Neuronal stem cell (in vitro differentiated cells): ENCODE measurements at places on chromosomes 13 and 19.

DNA sequence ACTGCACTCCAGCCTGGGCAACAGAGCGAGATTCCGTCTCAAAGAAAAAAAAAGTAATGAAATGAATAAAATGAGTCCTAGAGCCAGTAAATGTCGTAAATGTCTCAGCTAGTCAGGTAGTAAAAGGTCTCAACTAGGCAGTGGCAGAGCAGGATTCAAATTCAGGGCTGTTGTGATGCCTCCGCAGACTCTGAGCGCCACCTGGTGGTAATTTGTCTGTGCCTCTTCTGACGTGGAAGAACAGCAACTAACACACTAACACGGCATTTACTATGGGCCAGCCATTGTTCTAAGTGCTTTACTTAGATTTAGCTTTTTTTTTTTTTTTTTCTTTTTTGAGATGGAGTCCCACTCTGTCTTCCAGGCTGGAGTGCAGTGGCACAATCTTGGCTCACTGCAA lies 30.2 kb downstream of the CYP2F1 start:
- DNase-seq = peak; percentile 54

- DNase-seq = no peak
These were observed 46.5 kb downstream of the UTP14C start for GRCh38 chr13:52070929-52071523.

DNA sequence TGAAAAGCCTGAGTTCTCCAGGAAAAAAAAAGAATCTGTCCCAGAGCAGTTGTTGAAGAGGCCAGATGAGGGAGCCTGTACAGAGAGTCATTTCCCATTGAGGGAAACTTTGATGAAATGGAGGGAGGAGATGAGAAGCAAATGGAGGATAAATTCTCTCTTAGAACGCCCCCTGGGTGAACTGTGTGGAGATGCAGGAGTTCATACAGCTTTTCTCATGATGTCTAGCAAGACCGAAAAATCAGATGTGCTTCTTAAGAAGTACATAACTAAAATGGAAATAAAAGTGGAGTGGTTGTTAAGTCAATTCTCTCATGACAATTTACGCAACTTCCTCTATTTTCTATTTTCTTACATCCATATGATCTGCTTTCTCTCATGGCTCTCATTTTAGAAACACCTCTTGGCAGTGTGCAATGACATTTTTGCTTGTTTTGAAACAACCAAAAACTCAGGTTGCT lies 1263.1 kb downstream of the PCDH9 start:
- DNase-seq = no peak

- no peak for DNase-seq
These were observed 429.2 kb upstream of the DACH1 start for GRCh38 chr13:72296246-72296645.

GRCh38 chr19:40689339-40690049 lies 957 bp downstream of the NUMBL start:
- no peak for DNase-seq

DNA sequence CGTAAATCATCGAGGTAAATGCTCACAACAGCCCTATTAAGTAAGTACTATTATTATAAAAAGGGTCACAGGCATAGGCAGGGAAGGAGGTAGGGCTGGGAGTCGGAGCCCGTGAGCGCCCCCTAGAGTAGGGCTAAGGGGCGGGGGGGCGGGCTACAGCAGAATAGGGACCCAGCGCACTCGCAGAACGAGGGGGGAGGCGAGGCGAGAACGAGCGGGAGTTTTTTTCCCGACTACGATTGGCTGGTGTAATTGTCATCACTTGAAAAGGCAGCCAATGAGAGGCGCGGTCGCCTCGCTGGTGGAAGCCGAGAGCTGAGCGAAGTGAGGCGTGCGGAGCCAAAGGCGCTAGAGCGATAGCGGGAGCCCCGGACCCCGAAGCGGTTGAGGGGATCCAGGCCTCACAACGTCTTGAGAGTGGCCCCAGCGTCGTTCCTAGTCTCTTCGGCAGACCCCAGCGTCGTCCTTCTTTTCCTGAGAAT lies 24.2 kb downstream of the KEAP1 start:
- DNase-seq = peak; percentile 68

GRCh38 chr13:45817833-45818232 lies 33.7 kb downstream of the SIAH3 start:
- no peak for DNase-seq

- no peak for DNase-seq
These were observed 158.8 kb downstream of the KDM4B start for GRCh38 chr19:5127717-5128116.

GRCh38 chr13:81021284-81021840 lies 680.4 kb upstream of the SPRY2 start:
- DNase-seq = no peak

GRCh38 chr13:44389060-44389666 lies 15.5 kb downstream of the SERP2 start:
- no peak for DNase-seq

DNA sequence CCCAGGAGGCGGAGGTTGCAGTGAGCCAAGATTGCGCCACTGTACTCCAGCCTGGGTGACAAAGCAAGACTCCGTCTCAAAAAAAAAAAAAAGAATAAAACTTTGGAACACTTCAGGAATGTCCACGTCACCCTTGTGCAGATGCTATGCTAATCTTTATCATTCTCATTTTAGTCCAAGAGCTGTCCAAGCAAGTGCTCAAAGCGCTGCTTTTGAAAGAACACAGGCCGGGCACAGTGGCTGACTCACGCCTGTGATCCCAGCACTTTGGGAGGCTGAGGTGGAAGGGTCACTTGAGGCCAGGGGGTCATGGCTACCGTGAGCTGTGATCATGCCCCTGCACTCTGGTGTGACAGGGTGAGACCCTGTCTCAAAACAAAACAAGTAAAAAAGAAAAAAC lies 11.1 kb upstream of the UQCR11 start:
- no peak for DNase-seq

DNA sequence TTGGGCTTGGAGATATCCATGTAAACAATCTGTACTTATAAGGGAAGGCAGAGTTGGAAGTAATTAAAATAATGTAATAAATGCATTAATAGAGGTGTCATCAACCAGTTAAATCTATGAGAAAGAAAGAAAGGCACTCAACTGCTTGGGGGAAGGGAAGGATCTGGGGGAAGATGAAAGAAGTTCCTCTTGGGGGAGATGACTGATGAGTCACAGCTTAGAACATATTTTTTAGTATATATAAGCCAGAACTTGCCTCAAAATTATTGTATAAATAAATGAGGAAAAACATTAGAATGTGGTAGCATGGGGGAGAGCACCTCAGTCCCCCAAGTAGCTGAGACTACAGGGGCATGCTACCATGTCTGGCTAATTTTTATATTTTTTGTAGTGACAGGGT lies 205.8 kb downstream of the GGACT start:
- DNase-seq = no peak

- no peak for DNase-seq
These were observed 32.2 kb downstream of the ZNF557 start for GRCh38 chr19:7101498-7102253.

DNA sequence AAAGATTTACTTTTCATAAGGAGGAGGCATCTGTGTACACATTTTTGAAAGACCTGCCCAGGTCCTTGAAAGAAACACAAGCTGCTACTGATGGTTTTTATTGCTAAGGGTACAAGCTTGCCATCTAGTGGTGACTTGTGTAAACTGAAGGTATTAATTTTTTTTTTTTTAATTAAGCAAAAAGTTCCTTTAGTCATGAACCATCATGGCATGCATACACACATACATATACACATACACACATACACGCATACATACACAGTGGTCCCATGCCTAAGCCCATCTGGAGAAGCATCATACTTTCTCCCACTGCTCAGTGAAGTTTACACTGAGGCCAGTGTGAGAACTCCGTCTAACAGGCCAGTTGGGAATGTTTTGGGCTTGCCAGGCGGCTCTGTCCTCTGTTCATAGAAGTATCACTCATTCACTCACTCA lies 312.5 kb downstream of the DCLK1 start:
- DNase-seq = peak; percentile 20

DNA sequence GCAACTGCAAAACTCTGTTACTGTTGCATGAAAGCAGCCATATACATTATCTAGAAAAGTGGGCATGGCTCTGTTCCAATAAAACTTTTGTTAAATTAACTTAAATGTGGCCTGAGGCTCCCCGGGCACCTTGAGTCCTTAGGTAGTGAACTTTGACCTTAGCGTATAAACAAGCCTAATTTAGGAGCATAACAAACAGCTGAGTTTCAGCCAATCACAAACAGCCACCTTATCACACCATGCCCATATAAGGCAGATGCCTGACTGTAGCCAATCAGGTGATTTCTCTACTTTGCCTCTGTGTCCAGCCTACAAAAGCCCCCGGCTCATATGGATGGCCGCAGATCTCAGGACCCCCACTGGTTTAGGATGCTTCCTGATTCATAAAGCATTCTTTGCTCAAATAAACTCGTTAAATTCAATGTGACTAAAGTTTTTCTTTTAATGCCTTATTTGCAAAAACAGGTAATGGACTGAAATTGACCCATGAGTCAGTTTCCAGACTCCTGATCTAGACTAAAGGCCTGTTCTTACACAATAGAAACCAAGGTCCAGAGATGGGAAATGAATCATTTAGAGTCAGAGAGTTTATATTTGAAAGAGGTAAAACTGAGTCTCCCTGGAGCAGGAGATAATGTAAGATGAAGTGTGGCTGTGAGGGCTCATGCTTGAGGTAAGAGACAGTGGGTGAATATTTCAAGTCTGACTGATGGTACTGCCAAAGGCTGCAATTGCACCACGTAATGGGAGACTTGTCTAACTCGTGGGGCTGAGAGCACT lies 130.2 kb downstream of the FGF9 start:
- DNase-seq = no peak

- no peak for DNase-seq
These were observed 2.3 kb downstream of the MAP3K10 start for GRCh38 chr19:40193587-40193849.

GRCh38 chr19:46882034-46882433 lies 21.2 kb downstream of the ARHGAP35 start:
- no peak for DNase-seq

- no peak for DNase-seq
These were observed 27.2 kb downstream of the DOCK9 start for GRCh38 chr13:98950705-98951104.

DNA sequence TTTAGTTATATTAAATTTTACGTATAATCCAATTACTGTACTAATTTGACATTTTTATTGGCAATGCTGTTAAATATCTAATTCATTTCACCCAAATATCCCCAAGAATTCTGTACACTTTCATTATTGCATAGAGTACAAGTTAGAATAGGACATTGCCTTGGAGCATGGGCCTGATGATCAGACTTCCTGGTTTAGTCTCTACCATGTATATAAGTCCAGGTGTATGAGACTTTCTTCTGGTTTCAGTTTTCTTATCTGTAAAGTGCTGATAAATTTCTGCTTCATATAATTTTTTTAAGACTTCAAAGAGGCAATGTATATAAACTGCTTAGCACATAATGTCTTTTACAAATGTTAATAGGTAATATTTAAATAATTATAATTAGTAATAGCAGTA lies 179.4 kb downstream of the KLF12 start:
- no peak for DNase-seq
